ENCODE measurements at places on chromosomes 6 and 20.

- DNase-seq = no peak
These were observed 90.7 kb upstream of the F13A1 start for GRCh38 chr6:6411115-6411514.

- no peak for DNase-seq
These were observed 51.6 kb downstream of the CDH4 start for GRCh38 chr20:61303675-61304074.

GRCh38 chr6:169801396-169802160 is 50.2 kb downstream of the ERMARD start:
- DNase-seq = no peak

GRCh38 chr6:155498370-155498769 is 42.7 kb upstream of the NOX3 start:
- DNase-seq = no peak

DNA sequence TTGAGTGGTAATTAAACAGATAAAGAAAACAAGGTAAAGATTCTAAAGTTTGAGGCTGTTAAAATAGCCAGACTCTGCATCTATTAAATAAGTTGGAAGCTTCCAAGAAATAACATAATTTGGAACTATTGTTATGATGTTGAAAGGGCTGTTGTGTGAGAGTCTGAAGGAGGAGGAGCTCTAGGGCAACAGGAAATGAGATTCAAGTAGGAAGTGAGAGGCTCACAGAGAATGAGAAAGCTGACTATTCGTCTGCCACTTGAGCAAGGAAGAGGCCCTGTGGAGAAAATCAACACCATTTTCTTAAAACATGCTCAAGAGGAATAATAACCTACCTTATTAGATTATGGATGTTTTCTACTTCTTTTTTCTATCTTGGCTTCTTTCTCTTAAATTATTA is 185.2 kb downstream of the SLC24A3 start:
- DNase-seq = no peak

DNA sequence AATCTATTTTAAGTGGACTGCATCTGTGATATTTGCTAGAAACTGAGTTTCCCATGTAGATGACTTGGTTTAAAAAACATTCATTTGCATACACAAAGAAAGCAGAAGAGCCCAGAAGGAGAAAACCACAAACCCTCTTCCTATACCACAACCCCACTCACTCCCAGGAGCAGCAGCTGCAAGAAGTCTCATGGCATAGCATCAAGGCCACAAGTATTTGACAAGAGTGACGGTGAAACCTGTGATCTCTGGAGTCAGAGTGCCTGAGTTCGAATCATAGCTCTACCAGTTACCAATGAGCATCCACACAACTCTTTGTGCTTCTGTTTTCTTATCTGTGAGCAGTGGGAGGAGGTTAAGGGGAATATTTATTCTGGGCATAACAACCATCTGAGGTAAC is 44.7 kb upstream of the SIRPG start:
- no peak for DNase-seq

GRCh38 chr6:21846541-21847451 is 253.2 kb downstream of the SOX4 start:
- DNase-seq = peak; percentile 41

All from heart right ventricle (tissue), 16 donors.